ENCODE measurements at places on chromosomes 11 and 22. TPM values are rescaled to one million over a fixed set of nuclear protein-coding genes. Genes with fewer than 3 reads are reported as not detected.

DNA sequence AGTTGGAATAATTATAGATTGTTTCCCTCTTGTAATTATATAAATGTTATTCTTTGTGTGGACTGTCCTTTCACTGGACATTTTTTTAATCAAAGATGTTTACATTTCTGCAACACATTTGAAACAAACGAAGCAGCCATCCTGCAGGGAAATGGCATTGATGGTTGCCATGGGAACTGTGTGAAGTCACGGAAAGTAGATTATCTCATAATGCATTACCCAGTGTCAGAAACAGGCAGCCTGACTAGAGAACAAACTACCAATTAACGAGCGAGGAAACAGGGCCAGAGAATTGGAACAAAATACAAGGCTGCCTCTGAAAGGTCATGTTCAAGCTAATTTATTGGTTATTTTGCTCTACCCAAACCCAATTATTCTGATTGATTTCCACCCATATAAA lies 96.9 kb upstream of the LARGE1 start:
- H3K4me1 ChIP-seq: no peaks in the 10 kb centered on the region
- no peak for DNase-seq
- no peaks in the 10 kb centered on the region for H3K27me3 ChIP-seq
- no peaks in the 10 kb centered on the region for H3K36me3 ChIP-seq
- no peak overlapping the region for H3K4me3 ChIP-seq

DNA sequence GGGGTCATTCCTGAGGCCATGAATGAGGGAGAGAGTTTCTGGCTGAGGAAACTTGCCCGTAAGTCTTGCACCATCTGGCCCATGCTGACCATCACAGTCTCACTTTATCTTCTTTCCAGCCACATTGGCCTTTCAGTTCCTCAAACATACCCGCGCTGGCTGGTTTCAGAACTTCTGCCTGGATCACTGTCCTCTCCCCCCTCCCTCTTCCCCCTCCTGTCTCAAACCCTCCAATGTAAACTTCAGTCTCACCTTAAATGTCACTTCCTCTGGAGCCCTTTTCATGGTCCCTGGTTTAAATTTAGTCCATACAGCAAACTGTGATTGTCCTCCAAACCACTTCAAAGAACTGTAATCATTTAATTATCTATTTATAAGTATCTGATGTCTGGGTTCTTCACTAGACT lies 3.7 kb upstream of the TMEM109 start:
- peaks cover 5% of the 10 kb centered on the region for H3K27me3 ChIP-seq
- DNase-seq: no peak
- no peak overlapping the region for H3K4me3 ChIP-seq
- H3K36me3 ChIP-seq: peaks cover 6% of the 10 kb centered on the region
- H3K4me1 ChIP-seq: peaks cover 32% of the 10 kb centered on the region

DNA sequence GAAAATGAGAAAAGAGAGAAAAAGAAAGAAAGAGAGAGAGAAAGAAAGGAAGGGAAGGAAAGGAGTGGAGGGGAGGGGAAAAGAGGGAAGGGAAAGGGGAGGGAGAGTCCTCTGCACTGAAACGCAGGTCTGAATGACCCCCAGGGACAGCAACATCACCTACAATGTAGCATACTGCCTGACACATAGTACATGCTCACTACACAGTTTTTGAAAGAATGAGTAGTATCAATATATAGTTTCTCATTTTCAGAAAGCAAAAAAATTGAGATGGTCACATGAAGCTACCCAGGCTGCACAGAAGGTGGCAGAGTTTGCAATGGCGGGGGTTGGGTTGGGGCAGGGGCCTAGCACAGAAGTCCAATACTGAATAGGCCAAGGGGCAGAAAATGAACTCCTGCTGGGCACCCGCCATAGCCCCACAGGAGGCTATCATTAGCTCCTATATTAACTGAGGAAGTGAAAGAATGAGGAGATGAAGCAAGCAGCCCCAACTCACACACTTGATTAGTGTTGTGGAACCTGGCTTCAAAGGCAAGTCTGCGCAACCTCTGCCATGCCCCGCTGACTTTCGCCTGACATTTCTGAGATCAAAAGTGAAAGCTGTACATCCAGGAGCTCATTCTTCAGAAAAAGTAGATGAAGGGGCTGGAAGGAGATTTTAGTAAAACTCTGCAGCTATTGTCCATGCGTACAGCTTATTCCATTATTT lies 241.2 kb upstream of the SYN3 start:
- no peaks in the 10 kb centered on the region for H3K36me3 ChIP-seq
- H3K27ac ChIP-seq: no peak overlapping the region
- H3K27me3 ChIP-seq: no peaks in the 10 kb centered on the region
- no peak overlapping the region for H3K4me3 ChIP-seq

GRCh38 chr11:126733685-126734084 lies 266.9 kb downstream of the KIRREL3 start:
- H3K36me3 ChIP-seq: no peaks in the 10 kb centered on the region
- no peaks in the 10 kb centered on the region for H3K4me1 ChIP-seq

DNA sequence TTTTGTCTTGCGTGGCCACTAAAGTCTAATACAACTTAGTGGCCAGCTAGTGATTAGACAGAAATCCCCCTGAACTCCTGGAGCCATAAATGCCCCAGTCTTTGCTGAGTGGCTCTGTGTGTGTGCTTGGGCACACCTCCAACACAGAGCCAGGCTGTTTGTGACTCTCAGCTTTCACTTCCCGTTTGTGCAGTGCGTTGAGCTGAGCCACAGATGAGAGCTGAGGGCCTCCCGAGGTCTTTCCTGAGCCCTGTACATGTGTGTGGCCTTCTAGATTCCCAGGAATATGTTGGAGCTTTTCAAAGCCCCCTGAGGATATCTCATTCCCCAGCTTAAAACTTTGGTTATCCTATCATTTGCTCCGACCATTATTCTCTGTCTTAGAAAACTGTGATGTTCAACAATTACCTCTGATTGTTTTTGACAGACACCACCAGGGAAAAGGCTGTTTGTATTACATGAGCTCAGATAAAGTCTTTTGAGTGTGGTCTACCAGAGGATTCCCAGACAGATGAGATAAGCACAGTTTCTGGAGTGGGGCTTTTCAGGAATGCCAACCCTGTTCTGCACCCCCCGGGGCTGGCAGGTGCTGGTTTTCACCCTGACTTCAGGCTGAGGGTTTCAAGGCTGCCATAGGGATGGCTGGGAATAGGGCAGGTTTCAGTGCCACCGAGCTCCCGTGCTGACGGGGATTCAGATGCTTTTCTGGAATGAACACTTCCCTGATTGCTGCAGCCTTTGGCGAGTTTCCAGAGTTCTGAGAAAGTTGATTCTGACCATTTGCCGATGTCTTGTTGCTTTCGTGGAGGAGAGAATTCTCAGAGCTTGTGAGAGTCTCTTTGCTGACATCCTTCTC lies 23.8 kb downstream of the IGHMBP2 start:
- H3K4me3 ChIP-seq: no peak overlapping the region
- H3K27me3 ChIP-seq: no peaks in the 10 kb centered on the region
- no peak overlapping the region for H3K27ac ChIP-seq
- DNase-seq: no peak
- peaks cover 77% of the 10 kb centered on the region for H3K36me3 ChIP-seq
- H3K4me1 ChIP-seq: no peaks in the 10 kb centered on the region

DNA sequence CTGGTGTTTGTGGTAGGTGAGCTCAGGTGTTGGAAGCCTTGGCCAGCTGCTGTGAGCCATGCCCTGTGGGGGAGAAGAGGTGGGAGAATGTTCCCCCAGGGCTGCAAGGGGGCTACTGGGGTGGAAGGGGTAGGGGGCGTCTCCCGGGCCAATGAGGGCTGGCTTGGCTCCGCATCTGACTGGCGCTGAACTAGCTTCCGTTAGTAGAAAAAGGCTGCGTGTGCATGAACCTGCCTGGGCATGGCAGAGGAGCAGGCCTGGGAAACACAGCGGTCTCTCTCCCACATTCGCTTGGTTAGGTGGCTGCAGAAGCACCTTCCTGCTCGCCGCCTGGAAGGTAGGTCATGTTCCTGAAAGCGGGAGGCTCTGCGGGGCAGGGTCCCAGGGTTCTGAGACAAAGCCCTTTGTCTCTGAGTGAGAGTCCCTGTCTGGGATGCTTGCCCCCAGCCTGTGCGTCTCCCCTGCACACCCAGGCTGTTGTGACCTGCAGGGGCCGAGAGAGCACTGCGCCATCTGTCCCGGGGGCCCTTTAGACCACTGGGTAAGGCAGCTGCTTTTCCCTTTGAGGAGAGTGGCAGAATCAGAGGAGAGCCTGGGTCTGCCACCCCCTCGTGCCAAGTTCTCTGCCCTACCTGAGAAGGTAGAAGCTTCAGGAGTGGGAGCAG lies 178.8 kb downstream of the ST3GAL4 start:
- H3K36me3 ChIP-seq: no peaks in the 10 kb centered on the region
- DNase-seq: no peak
- H3K4me1 ChIP-seq: no peaks in the 10 kb centered on the region

DNA sequence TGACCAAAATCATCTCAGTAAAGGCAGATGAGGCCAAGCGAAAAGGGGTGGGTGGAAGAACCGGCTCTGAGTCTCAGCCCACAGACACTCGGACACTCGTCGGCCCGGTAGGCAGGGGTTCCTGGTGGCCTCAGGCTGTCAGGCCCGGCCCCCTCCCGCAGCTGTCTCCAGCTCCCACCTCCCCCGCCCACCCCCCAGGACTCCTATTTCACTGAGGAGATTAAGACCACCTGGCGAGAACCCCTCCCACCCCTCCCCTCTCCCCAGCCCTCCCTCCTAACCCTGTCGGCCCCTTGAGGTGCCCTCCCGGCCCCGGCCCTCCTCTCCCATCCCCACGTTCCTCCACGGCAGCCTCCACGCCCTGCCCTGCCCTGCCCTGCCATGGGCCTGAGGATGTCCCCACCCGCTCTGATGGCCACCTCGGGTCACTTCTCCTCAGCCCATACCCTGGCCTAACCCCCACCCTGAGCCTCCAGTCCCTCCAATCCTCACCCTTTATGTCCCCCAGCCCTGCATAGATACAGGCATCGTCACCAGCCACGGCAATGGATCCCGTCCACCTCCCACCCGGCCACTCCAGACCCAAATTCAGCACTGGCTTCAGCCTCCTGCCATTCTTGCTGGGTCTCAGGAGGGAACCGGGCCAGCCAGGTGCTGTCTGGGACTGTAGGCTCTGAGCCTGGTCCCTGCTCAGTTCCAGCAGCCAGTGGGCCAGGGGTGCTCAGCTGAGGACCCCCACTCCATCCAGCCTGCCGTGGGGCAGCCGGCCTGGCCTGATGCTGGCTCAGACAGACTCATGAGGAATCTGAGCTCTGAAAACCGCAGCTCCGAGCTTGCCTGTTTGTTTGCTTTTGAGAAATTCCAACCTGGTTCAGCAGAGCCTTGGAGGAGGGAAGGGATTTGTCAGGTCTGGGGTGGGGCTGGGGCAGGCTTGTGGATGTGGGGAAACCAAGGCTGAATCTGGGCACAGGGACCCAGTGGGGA lies 9.8 kb upstream of the TBX1 start:
- peaks cover 22% of the 10 kb centered on the region for H3K27me3 ChIP-seq
- H3K36me3 ChIP-seq: no peaks in the 10 kb centered on the region
- no peak overlapping the region for H3K4me3 ChIP-seq
- H3K4me1 ChIP-seq: peaks cover 1% of the 10 kb centered on the region
- no peak overlapping the region for H3K27ac ChIP-seq
- no peak for DNase-seq

- DNase-seq: peak; percentile 78
- no peak overlapping the region for H3K4me3 ChIP-seq
- H3K4me1 ChIP-seq: peaks cover 9% of the 10 kb centered on the region
- no peak overlapping the region for H3K27ac ChIP-seq
- H3K27me3 ChIP-seq: peaks cover 20% of the 10 kb centered on the region
- H3K36me3 ChIP-seq: no peaks in the 10 kb centered on the region
Measured at GRCh38 chr11:8813658-8814057, 97.3 kb upstream of the AKIP1 start.

DNA sequence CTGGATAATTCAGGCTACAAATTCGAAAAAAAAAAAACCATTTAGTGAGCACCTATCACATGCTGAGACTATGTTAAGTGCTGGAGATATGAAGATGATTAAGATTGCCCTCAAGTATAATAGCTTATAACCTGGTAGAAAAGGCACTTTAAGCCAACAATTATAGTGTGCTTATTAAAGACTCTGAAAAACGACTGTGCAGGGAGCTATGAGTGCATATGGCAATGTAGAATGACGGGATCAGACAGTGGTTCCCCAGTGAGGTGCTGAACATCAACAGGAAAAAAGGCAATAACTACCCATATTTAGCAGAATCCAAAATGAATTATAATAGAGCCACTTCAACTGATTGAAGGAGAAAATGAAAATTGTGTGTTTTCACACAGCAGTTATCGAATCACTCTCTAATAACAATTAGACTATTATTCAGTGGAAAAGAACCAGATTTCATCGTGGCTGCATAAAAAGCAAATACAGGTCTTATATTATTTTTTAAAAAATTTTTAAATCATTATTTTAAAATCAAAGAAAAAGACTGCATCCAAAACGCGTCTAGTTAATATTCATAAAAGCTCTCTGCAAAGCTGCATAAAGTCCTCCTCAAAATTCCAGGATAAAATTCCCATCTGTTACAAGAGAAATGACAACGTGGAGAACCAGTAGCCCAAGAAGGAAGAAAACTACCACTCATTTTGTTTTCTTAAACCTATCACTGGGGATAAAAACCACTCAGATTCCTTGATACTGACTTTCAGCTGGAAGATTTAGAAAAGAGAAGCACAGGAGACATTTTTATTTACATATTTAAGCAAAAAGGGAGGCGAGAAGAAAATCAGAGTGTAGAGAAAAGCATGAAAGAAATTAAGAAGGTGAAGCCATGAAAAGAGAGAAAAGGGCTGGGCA lies 1.1 kb downstream of the MTMR2 start:
- peaks cover 8% of the 10 kb centered on the region for H3K27me3 ChIP-seq
- no peak for DNase-seq
- peaks cover 24% of the 10 kb centered on the region for H3K4me1 ChIP-seq
- peak overlapping the region; percentile 96 for H3K27ac ChIP-seq
- peak overlapping the region; percentile 99 for H3K4me3 ChIP-seq
- no peaks in the 10 kb centered on the region for H3K36me3 ChIP-seq

GRCh38 chr11:37657645-37658044 lies 1059.6 kb upstream of the RAG2 start:
- H3K4me3 ChIP-seq: no peak overlapping the region
- H3K4me1 ChIP-seq: no peaks in the 10 kb centered on the region
- no peaks in the 10 kb centered on the region for H3K27me3 ChIP-seq
- no peak for DNase-seq
- no peak overlapping the region for H3K27ac ChIP-seq

DNA sequence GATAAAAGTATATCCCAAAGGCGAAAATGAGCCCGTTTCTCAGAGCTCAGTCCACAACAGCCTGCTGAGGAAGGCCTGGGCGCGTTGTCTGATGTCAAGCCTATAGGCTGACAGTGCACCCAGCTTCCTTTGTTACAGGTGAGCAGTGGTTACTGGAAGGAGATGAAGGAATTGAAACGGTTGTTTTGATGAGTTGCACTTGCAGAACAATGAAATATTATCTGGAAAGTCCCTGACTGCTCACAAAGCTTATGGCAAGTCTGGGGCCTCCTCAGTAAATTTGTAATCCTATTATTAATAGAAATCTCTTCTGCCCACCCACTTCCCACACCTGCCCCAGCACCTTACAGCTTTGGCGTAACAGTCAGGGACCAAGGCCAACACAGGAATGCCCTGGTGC lies 77.8 kb downstream of the C11orf91 start:
- H3K27me3 ChIP-seq: peaks cover 8% of the 10 kb centered on the region
- H3K4me3 ChIP-seq: no peak overlapping the region
- no peaks in the 10 kb centered on the region for H3K36me3 ChIP-seq

GRCh38 chr11:16194566-16194965 lies 161.8 kb downstream of the SOX6 start:
- no peak for DNase-seq
- no peaks in the 10 kb centered on the region for H3K4me1 ChIP-seq
- H3K4me3 ChIP-seq: no peak overlapping the region
- no peaks in the 10 kb centered on the region for H3K36me3 ChIP-seq

The ANKRD42 gene
- 4.0 TPM for total RNA-seq

The RIC8A gene
- 128 TPM for total RNA-seq

The MMP7 gene
- total RNA-seq: not detected

The LRP4 gene
- 0.12 TPM for total RNA-seq
